ENCODE measurements at places on chromosomes 5 and 9.

DNA sequence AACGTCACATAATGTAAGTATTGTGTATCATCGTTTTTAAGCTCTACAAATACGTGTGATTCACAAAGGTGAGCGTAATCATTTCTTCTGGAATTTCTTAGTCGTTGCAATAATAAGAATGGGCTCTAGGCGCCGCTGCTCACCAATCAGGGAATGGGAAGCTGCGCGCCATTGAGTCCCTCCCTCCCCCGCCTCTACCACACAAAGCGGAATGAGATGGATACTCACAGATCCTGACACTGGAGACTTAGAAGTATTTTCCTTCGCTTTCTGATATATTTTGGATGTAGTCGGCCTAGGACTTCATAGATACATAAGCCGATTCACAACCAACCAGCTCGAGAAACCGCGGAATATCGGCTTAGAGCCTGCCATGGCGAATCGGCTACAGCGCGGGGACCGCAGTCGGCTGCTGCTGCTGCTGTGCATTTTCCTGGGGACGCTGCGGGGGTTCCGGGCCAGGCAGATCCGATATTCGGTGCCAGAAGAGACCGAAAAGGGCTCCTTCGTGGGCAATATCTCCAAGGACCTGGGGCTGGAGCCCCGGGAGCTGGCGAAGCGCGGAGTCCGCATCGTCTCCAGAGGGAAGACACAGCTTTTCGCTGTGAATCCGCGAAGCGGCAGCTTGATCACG, at the start of gene PCDHGA11:
Gene PCDHGA11, plus strand, starts transcription at position 197 of the 634 bp plus-strand sequence. Its CDS starts 177 bp downstream, at position 374.
- DNase-seq, result peak; percentile 91

DNA sequence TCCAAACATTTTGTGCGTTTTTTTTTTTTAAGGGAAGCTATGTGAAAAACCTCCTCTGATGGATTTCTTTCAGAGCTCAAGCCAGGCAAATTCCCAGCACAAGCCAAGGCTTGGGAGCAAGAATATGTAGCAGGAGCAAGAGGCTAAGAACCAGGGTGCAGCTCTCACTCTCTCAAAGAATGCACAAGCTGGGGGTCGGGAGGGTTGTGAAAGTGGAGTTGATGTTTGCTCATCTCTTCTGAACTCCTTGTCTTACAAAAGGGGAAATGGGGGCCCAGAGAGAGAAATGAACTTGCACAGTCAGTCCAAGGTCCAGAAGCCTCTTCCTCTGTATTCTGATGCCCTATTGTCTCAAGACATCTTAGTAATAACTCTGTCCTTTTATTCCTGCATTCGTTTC, 7.7 kb upstream of the TRAF1 start:
- no peak for DNase-seq

- DNase-seq, result no peak
Observed at GRCh38 chr9:72891043-72891442, 61.8 kb downstream of the ALDH1A1 start.

- no peak for DNase-seq
Observed at GRCh38 chr5:32498484-32498883, 53.9 kb upstream of the ZFR start.

DNA sequence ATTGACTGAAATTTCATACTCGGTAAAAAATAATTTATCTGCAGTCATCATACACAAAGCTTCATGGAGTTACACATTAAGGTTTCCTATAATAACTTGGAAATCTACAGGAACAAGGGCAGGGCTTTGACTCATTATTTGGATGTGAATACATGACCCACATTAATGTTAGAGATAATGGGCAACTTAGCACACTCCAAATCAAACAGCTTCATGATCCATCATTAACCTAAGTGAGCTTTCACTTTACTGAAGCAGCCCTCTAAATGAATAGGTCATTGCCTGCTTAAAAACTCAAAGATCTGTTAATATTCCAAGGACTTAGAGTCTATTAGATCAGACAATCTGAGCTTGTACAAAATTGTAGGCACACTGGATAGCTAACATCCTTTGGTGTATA, 9.0 kb downstream of the CDH12 start:
- no peak for DNase-seq

GRCh38 chr5:107576736-107577393, 93.9 kb downstream of the EFNA5 start:
- no peak for DNase-seq

DNA sequence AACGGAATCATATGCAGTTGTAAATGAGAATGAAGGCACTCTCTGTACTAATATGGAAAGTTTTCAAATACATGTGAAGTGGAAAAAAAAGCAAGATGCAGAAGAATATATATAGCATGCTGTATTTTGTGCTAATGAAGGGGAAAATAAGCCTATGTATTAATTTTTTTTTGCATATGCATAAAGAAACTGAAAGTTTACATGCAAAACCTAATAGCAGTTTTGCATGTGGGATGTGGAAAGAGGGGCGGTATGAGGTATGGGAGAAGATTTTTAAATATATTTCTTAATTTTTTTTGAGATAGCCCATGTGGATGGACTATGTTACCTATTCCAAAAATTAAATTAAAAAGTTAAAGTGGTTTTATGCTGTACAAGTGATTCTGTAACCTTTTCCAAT, 83.7 kb upstream of the IL12B start:
- DNase-seq, result no peak

- no peak for DNase-seq
Observed at GRCh38 chr5:161851691-161852299, 3.9 kb downstream of the GABRA1 start.

GRCh38 chr9:77092536-77092935, 73.1 kb downstream of the FOXB2 start:
- DNase-seq, result no peak

DNA sequence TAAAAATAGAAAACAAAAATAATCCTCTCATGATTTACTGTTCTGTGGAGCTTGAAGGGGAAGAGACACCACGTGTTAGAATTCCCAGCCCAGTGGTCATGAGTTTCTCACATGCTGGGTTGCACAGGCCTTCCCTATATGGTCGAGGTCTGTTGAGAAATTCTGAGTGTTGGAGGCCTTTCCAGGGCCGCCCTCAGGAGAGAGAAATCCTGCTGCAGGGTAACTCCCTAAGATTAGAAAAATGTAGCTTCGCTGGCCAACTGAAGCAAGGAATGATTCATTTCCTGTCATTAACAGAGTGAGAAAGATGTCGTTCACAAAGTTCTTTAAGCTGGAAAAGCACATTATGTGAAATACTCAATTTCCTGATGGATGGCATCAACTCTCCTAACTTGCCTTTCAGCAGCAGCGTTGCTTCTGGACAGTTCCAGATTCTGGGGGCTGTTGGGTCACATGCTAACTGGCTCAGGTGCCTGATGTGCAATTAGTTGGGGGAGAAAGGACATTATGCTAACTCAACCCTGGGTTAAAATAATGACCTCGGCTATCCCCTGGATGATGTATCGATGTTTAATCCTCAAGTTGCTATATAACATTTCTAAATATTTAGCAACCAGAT, 104.8 kb upstream of the CD180 start:
- no peak for DNase-seq

GRCh38 chr5:95973793-95974325, 12.2 kb upstream of the ELL2 start:
- DNase-seq, result no peak

DNA sequence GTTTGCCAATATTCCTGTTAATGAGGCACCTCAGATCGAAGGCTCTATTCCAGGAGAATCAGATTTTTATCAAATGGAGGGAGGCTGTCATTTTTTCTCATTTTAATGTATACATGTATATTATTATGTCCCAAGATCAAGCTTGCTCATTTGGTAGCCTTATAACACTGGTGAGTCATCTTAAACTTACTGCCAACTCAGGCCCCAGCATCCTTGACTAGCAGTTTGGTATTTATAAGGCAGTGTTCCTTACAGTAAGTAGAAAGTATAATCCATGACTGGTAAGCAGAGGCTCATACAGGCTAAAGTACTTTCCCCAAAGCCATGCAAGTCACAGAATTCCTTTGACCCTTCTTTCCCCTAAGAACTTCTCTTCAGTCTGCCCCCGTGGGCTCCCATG, 90.7 kb upstream of the NR3C1 start:
- no peak for DNase-seq

DNA sequence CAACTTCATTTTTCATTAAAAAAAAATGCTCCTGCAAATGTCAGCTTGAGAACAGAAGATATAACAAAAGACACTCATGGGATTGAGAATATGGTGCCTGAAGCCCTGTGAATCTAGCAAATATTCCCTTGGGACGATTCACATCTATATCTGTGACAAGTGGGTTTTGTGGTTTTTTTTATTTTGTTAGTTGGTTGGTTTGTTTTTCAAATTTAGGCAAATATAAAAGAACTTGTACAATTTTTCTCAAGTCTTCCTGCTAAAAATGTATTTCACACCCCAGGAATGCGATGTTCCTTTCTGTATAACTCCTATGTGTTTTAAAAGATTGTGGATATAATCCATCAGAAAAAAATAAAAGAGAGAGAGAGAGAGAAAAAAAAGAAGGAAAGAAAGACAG, 1061.8 kb upstream of the ARRDC3 start:
- no peak for DNase-seq

- no peak for DNase-seq
Observed at GRCh38 chr5:16695779-16696178, 79.0 kb upstream of the RETREG1 start.

GRCh38 chr9:105554042-105554441, 3.9 kb upstream of the FKTN start:
- no peak for DNase-seq

DNA sequence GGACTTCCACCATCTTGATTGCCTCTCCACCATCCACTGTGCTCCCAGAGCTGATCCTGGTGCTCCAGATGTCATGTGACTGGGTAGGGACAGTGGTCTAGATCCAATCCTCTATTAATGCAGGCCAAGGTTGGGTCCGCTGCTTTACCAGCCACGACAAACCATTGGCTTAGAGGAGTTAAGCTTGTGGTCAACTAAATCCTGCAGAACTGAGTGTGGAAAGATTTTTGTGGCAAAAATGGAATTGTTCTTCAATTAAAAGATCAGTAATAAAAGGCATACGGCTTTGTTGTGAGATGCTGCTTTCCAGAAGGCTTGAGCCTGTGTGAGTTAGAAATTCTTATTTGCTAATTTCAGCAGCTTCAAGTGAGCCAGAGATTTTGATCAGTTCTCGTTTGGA, 30.7 kb downstream of the SLC1A3 start:
- no peak for DNase-seq

DNA sequence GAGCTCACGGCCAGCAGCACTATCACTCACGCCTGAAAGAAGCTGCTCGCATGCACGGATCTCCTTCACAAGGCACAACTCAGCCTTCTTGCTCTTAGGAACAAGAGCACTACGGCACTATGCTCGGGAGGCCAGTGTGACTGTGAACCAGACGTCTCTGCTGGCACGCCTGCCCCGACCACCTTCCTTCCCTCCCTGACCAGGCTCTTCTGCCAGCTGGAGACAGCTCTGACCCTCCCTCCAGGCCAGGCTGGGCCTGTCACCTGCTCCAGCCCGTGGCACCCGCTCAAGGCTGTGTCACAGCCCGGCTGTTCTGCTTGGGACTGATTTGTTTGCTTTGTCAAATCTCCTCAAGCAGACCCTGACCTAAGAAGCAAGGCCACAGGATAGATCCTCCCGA, 7.0 kb downstream of the TBC1D9B start:
- no peak for DNase-seq

GRCh38 chr9:106860721-106861639, 2.0 kb upstream of the ZNF462 start:
- DNase-seq, result peak; percentile 62

- DNase-seq, result no peak
Observed at GRCh38 chr5:148979083-148979723, 83.7 kb downstream of the SH3TC2 start.

GRCh38 chr5:125274938-125275724, 528.7 kb upstream of the ZNF608 start:
- no peak for DNase-seq

DNA sequence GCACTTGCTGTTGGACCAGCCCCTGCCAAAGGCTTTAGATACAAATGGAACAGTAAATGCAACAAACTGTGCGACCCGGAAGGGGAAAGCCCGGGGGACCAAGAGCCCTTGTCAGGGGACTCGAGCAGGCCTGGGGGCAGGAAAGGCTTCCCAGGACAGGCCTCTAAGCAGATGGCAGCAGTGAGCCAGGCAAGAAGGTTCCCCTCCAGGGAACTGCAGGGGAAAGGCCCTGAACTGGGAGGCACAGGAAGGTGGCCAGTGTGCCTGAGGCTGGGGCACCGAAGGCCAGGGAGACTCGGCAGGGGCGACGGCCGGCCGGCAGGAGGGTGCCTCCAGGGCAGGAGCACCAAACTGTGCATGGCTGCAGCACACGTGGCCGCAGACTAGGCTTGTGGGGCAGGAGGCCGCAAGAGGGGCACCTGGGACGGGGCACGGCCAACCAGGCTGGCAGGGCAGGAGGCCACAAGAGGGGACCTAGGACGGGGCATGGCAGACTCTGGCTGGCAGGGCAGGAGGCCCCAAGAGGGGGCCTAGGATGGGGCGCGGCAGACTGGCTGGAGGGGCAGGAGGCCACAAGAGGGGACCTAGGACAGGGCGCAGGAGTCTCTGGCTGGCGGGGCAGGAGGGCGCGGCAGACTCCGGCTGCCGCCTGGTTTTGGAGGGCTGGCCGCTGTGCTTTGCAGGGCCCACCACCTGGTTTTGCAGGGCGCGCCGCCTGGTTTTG, 10.0 kb downstream of the VAV2 start:
- DNase-seq, result no peak

- DNase-seq, result no peak
Observed at GRCh38 chr9:37994639-37995347, 74.2 kb downstream of the SHB start.

DNA sequence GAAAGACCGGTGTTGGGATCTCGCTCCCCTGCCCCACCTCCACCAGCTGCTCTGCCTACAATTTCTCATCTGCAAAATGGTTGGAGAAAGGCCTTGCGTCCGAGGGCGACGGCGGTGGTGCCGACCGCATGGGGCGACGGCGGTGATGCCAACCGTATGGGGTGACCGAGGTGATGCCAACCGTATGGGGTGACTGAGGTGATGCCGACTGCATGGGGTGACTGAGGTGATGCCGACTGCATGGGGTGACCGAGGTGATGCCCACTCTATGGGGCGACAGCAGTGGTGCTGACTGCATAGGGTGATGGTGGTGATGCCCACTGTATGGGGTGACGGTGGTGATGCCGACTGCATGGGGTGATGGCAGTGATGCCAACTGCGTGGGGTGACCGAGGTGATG, 171.0 kb downstream of the OLFM1 start:
- DNase-seq, result no peak

DNA sequence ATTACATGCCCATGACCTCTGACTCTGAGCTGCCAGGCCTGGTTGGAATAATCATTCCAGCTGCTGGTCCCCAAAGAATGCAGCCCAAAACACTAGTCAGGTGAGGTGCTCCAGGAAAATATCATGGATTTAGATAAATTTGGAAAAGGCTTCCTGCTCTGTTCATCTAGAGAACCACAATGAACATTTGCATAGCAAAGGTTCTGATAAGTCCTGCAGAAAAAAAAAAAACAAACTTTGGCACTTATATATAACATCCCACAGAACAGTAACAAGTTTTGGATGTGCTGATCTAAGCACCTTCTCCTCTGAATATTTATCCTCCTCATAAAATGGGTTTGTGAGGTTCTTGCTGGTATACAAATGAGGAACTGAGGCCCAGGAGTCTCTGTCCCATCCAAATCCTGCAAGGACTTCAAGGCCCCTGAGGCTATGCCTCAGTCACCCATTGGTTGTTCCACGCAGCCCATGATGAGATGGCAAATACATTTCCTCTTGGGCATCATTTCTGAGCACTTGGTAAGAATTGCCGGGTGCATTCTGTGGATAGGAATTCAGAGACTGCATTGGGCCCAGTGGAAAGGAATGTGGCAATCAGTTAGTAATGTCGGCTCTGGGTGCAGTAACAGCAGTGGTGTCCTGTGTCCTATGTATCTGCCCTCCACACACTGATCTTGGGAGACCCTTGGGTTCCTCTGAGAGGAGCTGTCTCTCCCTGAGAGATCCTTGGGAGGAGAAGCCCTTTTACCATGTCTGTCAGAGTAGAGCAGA, 73.4 kb upstream of the ASS1 start:
- no peak for DNase-seq
